CD4-positive, alpha-beta T cell treated with Interleukin-1 beta for 1 hour (primary cell): ENCODE measurements at places on chromosomes 5 and 9.

DNA sequence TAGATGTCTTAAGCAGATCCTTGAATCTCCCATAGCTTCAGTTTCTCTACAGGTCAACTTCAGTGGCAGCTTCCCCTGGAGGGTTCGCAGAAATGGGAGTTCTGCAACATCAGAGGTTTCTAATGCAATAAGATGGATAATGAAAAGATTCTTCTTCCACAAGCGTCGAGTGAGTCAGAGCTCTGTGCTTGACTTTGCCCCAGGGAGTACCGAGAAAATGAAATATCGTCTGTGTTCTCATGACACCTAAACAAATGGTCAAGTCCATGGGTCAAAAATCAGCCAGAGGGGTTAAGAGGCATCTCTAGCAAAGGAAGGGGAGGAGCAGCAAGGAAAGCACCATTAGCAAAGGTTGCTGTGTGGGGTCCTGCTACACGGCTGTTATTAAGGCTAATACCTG lies 3.2 kb upstream of the ADRA1B start:
- no peak for DNase-seq

- DNase-seq = no peak
Measured at GRCh38 chr5:60332244-60333004, 367.5 kb downstream of the DEPDC1B start.

GRCh38 chr5:32042551-32042961 lies 131.6 kb downstream of the GOLPH3 start:
- peak; percentile 20 for DNase-seq

DNA sequence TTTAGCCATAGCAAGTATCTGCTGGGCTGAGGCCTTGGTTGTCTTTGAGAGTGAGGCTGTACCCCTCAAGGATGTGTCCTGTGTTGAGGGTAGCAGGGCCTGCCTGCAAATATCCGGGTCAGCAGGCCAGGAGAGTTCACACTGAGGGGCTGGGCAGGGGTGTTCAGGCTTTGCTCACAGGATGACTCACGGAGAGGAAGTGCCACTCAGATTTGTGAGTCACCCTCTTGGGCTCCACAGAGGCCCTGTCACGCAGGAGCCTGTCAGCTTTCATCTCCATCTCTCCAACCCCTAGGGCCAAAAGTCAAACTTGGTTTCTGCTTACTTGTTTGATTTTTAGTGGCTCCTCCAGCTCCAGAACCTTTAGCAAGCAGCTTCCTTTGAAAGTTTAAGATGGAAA lies 211.5 kb downstream of the SEC61B start:
- DNase-seq = peak; percentile 44

- DNase-seq = no peak
Measured at GRCh38 chr5:173338380-173339015, 10.3 kb upstream of the STC2 start.

GRCh38 chr9:1708219-1708618 lies 306.9 kb upstream of the SMARCA2 start:
- DNase-seq = no peak

- DNase-seq = no peak
Measured at GRCh38 chr9:16602494-16602893, 268.0 kb downstream of the BNC2 start.

DNA sequence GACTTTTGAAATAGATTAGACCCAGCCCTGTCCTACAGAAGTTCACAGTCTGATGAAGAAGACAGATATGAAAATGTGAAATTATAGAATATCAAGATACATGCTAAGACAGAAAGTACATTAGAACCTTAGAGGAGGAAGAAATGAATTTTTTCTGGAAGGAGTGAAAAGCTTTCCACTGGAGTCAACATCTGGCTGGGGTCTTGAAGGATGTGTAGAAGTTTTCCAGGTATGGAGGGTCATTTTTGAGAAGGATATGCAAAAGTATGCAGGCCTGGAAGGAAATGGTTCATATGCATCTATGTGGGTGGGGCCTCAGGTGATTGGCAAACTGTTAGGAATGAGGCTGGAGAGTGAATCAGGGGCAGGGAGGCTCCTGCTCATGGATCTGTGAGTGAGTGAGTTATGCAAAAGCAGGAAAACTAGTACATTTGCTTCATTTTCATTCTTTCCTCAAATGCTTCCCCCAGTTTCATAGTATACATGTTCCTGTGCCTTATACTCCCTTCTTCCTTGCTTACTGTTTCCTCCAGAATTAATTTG lies 142.3 kb downstream of the GRIA1 start:
- DNase-seq = no peak

- DNase-seq = no peak
Measured at GRCh38 chr9:137728444-137729311, 109.9 kb downstream of the EHMT1 start.

DNA sequence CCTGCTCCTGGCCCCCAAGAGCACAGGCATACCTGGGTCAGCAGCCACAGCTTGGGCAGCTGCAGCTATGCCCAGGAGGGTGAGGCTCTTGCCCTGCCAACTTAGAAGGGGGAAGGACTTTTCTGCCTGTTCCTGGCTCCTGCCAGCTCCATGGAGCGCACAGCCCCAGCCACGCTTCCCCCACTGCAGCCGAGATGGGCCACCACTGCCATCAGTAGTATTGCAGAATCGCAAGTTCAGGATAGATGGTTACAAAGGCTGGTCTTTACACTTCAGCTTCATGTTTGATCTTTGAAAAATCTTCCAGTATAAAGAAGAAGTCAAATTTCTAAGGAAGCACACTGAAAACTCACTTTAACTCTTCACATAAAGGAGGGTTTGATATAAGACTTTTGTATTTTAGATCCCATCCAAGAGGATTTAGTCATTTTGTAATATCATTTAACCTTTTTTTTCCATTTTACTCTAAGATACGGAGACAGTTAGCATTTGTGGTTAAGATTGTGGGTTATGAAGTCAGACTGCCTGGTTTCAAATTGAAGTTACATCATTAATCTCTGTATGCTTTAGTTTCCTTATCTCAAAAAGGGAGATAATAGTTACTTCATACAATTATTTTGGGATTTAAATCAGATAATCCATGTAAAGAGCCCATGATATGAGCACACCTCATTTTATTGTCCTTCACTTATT lies 81.8 kb downstream of the NLN start:
- DNase-seq = no peak

GRCh38 chr9:28539434-28540070 lies 966.3 kb upstream of the C9orf72 start:
- DNase-seq = no peak
